ENCODE measurements at places on chromosomes 1 and 21. TPM values are rescaled to one million over a fixed set of nuclear protein-coding genes. Genes with fewer than 3 reads are reported as not detected.
A peak's percentile ranks its signal among the peaks of the same experiment; 100 is the strongest.

DNA sequence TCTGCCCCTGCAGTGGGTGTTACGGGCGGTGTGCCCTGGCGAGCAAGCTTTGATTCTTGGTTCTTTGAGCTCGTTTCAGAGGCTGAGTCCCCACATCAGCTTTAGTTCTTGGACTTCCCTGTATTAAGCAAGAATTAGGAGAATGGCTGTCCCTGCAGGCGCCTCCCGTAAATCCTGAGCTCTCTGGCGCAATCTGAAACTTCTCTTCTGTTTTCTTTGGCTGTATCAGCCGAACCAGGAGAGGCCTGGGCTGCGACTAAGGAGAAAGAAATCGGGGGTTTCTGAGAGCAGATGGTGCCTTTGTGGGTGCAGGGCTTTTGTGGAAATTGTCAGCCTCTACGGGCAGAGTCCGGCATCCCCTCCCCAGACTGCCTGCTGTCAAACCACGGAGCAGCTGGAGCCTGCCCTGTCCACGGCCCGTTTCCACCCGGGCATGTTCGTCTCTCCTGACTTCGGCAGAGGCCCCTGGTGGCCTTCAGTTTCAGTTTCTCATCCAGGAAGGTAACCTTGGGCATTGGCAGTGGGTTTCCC is 17.9 kb downstream of the CSTB start:
- H3K27ac ChIP-seq, result peak overlapping the region; percentile 9
- peaks cover 3% of the 10 kb centered on the region for H3K36me3 ChIP-seq
- no peak overlapping the region for H3K4me3 ChIP-seq
- DNase-seq, result no peak

DNA sequence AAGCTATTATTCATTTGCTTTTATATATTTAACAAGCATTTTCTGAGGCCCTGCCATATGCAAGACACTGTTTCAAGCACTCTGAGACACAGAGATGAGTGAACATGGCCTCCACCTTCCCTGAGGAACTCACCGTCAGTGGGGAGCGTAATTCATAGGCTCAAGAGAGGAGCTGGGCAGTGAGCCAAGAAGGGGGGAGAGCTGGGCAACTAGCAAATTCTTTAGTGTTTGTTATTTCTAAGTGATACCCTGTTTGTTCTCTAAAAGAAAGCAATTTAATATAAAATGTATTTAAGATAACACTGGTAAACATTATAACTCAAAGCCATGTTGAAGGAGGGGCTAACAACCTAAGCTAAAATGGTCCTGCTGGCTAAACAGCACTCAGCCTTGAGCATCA is 119.2 kb upstream of the NGF start:
- H3K27ac ChIP-seq, result peak overlapping the region; percentile 16
- no peak for DNase-seq
- H3K4me3 ChIP-seq, result no peak overlapping the region
- no peaks in the 10 kb centered on the region for H3K36me3 ChIP-seq

GRCh38 chr1:226754793-226755533 is 15.9 kb upstream of the ITPKB start:
- H3K27me3 ChIP-seq, result peaks cover 5% of the 10 kb centered on the region
- peaks cover 10% of the 10 kb centered on the region for H3K4me1 ChIP-seq
- H3K4me3 ChIP-seq, result no peak overlapping the region
- H3K36me3 ChIP-seq, result no peaks in the 10 kb centered on the region

GRCh38 chr1:88058205-88058604 is 625.9 kb upstream of the PKN2 start:
- H3K36me3 ChIP-seq, result no peaks in the 10 kb centered on the region
- no peaks in the 10 kb centered on the region for H3K27me3 ChIP-seq
- no peak for DNase-seq
- no peak overlapping the region for H3K4me3 ChIP-seq
- no peak overlapping the region for H3K27ac ChIP-seq

DNA sequence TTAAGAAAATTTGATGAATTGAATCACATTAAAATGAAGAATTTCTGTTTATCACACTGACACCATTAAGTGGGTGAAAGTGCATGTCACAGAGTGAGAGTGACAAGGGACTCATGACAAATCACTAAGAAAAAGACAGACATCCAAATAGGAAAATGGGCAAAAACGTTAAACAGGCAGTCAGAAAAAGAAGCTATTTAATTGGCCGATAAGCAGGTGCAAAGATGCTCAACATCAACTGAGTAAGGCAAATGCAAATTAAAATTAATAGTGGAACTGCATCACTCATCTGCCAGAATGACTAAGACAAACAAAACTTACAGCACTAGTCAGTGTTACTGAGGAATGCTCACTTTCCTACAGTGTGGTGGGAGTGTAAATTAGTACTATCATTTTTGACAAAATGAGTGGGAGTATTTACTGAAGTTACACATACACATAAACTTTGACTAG is 39.2 kb upstream of the RUNX1 start:
- H3K4me1 ChIP-seq, result no peaks in the 10 kb centered on the region
- no peak overlapping the region for H3K27ac ChIP-seq
- no peak overlapping the region for H3K4me3 ChIP-seq
- peaks cover 3% of the 10 kb centered on the region for H3K36me3 ChIP-seq
- no peaks in the 10 kb centered on the region for H3K27me3 ChIP-seq

GRCh38 chr1:225524570-225524969 is 96.7 kb upstream of the LBR start:
- peaks cover 10% of the 10 kb centered on the region for H3K36me3 ChIP-seq
- H3K27me3 ChIP-seq, result no peaks in the 10 kb centered on the region
- no peaks in the 10 kb centered on the region for H3K4me1 ChIP-seq
- H3K4me3 ChIP-seq, result no peak overlapping the region
- H3K27ac ChIP-seq, result no peak overlapping the region

GRCh38 chr1:149903836-149904491 is 4.6 kb downstream of the BOLA1 start:
- peak overlapping the region; percentile 52 for H3K4me3 ChIP-seq
- no peak for DNase-seq
- no peaks in the 10 kb centered on the region for H3K27me3 ChIP-seq
- peaks cover 10% of the 10 kb centered on the region for H3K4me1 ChIP-seq

DNA sequence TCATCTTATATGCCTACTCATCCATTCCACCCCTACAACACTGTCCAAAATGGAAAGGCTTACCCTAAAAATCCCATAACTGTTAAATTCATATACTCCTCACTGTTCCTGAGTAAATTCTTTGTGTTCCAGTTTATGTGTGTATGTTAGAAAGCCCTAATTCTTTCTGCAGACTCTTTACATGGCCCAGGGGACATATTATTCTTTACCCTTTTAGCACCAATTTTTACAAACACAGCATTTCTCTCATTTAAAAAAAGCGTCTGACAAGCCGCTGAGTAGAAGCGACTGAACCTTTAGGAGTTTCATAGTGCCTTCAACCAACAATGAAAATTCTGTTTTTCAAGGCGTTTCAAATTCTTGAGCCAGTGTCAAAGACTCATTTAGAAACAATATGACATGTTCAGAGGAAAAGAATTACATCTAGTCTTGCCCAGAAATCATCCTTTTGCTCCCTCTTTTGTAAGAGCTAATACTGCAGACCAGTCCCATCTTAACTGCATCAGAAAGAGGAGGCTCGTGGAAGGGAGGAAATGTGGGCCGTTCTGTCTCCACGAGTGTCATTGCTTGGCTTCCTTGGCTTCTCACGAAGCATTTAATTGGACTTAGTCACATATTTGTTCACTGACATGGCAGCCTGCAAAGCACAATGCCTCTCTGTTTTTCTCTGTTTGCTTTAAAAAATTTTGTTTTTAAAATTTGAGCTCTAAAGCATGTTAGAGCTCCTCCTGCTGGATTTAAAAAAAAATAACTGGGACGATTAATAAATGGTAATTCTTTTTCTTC is 21.3 kb upstream of the C1orf105 start:
- H3K27me3 ChIP-seq, result no peaks in the 10 kb centered on the region
- peak overlapping the region; percentile 48 for H3K4me3 ChIP-seq
- H3K27ac ChIP-seq, result peak overlapping the region; percentile 72
- H3K4me1 ChIP-seq, result peaks cover 52% of the 10 kb centered on the region
- no peak for DNase-seq

GRCh38 chr1:29455781-29456180 is 219.5 kb downstream of the PTPRU start:
- H3K36me3 ChIP-seq, result no peaks in the 10 kb centered on the region
- H3K4me1 ChIP-seq, result peaks cover 13% of the 10 kb centered on the region
- H3K4me3 ChIP-seq, result no peak overlapping the region
- DNase-seq, result no peak

- no peak overlapping the region for H3K27ac ChIP-seq
- H3K4me3 ChIP-seq, result no peak overlapping the region
- no peaks in the 10 kb centered on the region for H3K27me3 ChIP-seq
- peaks cover 13% of the 10 kb centered on the region for H3K4me1 ChIP-seq
- no peak for DNase-seq
These were observed 5.7 kb downstream of the SMG5 start for GRCh38 chr1:156276966-156277381.

DNA sequence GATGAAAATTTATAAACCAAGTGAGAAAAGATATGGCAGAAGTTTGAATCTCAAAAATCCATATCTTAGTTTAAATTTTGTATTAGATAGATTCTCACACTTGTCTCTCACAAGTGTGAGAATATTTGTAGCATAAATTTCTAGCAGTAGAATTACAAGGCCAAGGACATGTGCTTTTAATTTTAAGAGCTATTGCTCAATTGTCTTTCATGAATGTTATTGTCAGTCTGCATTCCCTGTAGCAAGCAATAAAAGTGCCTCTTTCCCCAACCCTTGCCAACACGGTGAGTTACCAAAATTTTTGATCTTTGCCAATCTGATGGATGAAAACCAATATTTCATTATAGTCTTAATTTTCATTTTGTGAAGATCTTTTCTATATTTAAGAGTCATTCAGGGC is 64.0 kb downstream of the CTH start:
- H3K36me3 ChIP-seq, result no peaks in the 10 kb centered on the region
- DNase-seq, result no peak
- H3K4me3 ChIP-seq, result no peak overlapping the region
- no peak overlapping the region for H3K27ac ChIP-seq
- H3K4me1 ChIP-seq, result no peaks in the 10 kb centered on the region

DNA sequence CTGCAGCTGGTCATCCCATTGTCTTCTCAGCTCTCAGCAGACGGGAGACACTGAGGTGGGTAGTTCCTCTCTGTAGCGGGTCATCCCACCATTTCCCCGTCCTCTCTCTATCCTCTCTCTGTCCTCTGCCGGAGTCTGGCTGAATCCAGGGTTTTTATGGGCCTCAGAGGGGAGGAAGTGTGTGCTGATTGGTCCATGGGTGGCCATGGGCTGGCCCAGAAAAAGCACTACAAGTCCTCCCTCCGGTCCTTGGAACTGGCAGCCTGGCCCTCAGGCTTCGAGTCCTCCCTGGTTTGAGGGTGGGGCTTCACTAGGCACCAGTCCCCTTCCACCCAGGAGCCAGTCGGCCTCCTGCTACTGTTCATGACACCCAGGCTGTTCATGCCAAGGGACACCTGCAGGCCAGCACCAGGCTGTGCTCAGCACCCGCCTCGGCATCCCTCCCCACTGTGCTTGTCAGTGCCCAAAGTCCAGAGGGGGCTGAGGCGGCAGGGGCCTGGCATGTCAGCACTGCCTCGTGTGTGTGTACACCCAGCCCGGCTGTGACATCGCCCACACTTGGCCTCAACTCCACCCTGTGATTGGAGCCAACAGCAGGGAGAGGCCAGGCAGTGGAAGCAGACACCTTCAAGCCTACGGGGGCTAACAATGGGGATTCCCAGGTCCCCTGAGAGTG is 23.0 kb upstream of the LRRC8C start:
- no peaks in the 10 kb centered on the region for H3K36me3 ChIP-seq
- H3K4me1 ChIP-seq, result peaks cover 7% of the 10 kb centered on the region
- no peak for DNase-seq
- no peak overlapping the region for H3K4me3 ChIP-seq

DNA sequence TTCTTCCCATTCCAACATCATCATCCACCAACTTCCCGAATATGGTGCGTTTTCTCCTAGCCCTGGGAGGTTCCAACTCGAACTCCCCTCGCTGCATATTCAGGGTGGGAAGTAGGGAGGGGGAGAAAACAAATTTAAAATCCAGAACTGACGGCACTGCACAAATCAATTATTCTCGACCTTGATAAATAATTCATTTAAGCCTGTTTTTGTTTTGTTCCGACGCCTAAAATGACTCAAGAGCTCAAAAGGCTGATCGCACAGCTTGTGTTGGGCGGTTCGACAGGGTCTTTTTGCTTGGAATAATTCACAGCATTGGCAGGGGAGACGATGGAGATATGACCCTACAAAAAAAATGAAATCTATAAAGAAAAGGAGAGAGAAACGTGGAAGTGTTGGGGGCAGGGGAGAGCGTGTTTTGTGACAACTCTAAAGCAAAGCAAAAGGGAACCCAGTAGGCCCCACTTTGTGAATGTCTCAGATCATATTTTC is 3.1 kb upstream of the BARHL2 start:
- peak overlapping the region; percentile 8 for H3K27ac ChIP-seq
- peak overlapping the region; percentile 32 for H3K4me3 ChIP-seq
- H3K4me1 ChIP-seq, result peaks cover 17% of the 10 kb centered on the region
- DNase-seq, result no peak

DNA sequence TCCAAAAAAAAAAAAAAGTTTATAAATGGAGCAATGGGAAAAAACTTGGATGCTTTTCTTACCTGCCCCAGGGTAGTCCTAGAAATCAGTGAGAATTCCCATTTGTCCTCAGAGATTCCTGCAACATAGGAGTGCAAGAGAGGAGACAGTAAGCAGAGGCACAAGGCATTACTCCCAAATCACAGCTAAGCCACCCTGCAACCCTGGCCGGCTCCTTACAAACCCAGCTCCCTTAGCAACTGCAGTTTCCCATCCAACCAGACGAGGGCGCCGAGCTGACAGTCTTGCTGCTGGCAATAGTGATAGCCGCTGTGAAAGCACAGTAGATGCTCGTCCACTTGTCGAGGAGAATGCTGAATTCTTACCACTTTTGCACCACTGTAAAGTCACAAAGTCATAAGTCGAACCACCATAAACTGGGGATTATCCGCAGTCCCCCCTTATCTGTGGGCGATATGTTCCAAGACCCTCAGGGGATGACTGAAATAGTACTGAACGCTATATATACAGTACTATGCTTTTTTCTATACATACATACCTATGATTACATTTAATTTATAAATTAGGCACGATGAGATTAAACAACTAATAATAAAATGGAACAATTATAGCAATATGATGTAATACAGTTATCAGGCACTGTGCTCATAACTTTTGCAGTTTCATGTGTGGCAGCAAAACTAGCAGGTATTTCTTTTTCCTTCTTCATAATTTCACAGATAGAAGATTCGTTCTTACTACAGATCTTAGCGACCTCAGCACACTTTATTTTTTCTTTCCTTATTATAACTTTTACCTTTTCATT is 6.0 kb upstream of the PITHD1 start:
- peaks cover 8% of the 10 kb centered on the region for H3K4me1 ChIP-seq
- peak; percentile 87 for DNase-seq
- no peak overlapping the region for H3K4me3 ChIP-seq

UBL4B gene
- not detected for total RNA-seq

LCE2C gene
- total RNA-seq, result not detected

CFHR4 gene
- not detected for total RNA-seq

BRINP3 gene
- 8.1 TPM for total RNA-seq

PLA2G2C gene
- not detected for total RNA-seq
